Renal cortical epithelial cell (primary cell): ENCODE measurements at places on chromosomes 2 and 18. TPM values are rescaled to one million over a fixed set of nuclear protein-coding genes. Genes with fewer than 3 reads are reported as not detected.

- DNase-seq, result no peak
Measured at GRCh38 chr2:2145817-2146216, 185.3 kb downstream of the MYT1L start.

- DNase-seq, result no peak
Measured at GRCh38 chr2:128969374-128969773, 650.7 kb upstream of the HS6ST1 start.

- DNase-seq, result no peak
Measured at GRCh38 chr18:61917818-61918217, 25.0 kb upstream of the RNF152 start.

- no peak for DNase-seq
Measured at GRCh38 chr2:105917688-105918087, 173.0 kb downstream of the NCK2 start.

- no peak for DNase-seq
Measured at GRCh38 chr2:74860521-74860920, 26.6 kb downstream of the HK2 start.

DNA sequence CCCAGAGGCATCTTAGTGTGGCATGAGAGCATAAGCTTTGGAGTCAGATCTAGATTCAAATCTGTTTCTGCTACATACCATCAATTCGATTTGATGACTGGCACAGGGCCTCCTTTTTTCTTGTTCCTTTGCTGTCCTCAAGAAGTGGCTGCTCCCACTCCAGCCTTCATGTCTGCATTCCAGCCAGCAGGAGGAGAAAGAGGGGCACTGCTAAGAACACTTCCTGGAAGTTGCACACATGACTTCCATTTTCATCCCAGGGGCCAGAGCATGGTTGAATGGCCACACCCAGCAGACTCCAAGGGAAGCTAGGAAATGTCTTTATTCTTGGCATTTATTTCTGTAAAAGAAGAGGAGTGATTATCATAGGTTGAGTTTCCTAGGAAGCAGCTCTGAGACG, 50.4 kb downstream of the EML6 start:
- DNase-seq, result no peak

DNA sequence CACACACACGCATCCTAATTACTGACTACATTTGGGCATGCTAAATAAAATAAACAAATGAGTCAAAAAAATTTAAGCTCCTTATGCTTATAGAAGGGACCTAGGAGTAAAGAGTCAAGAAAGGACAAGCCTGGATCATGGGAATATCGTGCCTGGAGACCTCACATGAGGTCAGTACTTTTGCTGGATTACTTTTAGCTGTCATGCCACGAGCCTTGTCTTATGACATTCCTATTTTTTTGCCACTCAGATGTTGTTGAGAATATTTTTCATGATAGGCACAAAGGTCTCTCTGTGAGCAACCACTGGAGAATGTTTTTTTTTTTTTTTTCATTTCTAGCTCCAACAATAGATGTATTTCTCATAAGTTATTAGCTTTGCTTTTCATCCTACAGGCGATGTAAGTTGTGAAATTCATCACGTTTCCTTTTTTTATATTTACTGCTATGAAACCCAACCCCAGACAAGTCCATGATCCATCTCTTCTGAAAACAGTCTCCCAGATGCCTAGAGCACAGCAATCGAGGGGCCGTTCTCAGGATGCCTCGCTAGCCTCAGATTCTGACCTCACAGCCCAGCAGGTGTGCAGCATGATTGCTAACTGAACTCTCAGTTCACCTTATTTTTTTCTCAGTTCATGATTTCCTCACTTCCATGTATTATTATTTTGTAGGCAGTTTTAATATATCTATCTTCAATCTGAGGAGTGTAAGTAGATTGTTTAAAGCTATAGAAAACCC, 464.5 kb downstream of the IRS1 start:
- peak; percentile 4 for DNase-seq

DNA sequence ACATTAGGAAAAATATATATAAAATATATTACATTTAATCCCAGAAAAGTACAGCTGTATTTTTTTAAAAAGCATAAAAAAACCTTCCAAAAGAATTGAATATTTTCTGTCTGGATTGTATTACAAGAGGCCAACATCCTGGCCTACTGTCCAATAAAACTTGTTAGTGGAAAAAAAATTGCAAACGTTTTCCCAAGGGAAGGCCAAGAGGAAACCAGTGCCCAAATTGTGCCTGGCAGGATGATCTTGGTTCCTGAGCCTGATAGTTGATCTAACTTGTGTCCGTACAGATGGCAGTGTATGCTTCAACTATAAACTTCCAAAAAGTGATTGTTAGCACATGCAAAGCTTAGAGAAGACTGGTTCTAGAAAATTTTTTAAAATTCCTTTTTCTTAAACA, 90.6 kb upstream of the LPIN2 start:
- no peak for DNase-seq

DNA sequence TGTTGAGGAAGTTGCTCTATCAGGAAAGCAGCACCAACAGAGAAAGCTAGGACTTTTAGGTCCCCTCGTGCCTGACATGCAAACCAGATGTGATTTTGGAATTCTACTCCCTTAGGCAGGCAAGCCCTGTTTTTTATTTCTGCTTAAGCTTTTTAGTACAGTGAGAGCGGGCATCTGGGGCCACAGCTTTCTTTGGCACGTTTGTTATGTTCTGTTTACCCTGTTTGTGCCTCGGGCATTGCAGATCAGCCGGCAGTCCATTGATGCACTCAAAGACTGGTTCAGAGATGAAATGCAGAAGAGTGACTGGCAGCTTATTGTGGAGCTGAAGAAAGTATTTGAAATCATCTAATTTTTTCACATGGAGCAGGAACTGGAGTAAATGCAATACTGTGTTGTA, 61.9 kb downstream of the EIF5B start:
- DNase-seq, result no peak

DNA sequence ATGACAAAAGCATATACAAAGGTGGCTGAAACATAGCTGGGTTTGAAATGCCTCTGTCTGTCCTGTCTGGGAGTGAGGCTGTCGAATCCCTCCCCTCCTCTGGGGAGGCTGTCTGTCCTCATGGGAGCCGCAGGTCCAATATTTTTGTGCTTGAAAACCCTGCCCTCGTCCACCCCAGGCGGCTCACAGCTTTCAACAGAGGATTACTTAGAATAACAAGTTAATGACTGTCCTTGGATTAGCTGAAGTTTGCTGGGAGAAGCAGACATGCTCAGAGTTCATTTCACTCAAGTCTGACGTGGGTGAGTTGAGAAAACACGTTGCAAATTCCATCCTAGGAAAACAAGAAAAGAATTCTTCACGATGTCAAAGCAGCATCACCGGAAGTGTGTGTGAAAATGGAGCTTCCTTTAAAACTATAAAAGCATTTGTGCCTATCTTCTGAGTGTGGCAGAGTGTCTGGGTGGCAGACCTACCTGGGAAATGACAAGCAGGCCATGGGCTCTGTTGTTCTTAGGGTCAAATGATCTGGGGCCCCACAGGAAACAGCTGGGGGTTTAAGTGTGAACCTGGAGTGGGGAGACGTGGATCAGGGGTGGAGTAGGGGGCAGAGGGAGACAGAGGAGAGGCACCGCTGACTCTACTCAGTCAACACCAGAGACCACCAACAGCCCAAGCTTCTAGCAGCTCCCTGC, 77.1 kb downstream of the DDX1 start:
- peak; percentile 87 for DNase-seq

GRCh38 chr18:76064998-76065397, 430.0 kb downstream of the ZNF516 start:
- no peak for DNase-seq

- DNase-seq, result no peak
Measured at GRCh38 chr2:44736270-44736942, 205.1 kb upstream of the SIX3 start.

The RGPD5 gene
- 13.0 and 40.7 TPM in 2 replicates for total RNA-seq

The CDH2 gene
- total RNA-seq, result 106 and 137 TPM in 2 replicates
